ENCODE measurements at places on chromosomes 5 and 9.
A peak's percentile ranks its signal among the peaks of the same experiment; 100 is the strongest.

- DNase-seq, result no peak
Measured at GRCh38 chr5:179267671-179268083, 77.6 kb downstream of the ADAMTS2 start.

DNA sequence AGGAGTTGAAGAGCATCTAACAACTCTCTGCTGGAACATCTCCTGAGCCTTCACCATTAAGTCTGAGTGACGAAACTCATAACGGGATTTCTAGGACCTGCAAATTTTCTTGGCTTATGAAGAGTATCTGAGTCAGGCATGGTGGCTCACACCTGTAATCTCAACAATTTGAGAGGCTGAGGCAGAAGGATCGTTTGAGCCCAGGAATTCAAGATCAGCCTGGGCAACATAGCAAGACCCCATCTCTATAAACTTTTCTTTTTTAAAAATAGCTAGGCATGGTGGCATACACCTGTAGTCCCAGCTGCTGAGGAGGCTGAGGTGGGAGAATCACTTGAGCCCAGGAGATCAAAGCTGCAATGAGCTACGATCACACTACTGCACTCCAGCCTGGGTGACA is 48.8 kb downstream of the EPB41L4B start:
- no peak for DNase-seq

DNA sequence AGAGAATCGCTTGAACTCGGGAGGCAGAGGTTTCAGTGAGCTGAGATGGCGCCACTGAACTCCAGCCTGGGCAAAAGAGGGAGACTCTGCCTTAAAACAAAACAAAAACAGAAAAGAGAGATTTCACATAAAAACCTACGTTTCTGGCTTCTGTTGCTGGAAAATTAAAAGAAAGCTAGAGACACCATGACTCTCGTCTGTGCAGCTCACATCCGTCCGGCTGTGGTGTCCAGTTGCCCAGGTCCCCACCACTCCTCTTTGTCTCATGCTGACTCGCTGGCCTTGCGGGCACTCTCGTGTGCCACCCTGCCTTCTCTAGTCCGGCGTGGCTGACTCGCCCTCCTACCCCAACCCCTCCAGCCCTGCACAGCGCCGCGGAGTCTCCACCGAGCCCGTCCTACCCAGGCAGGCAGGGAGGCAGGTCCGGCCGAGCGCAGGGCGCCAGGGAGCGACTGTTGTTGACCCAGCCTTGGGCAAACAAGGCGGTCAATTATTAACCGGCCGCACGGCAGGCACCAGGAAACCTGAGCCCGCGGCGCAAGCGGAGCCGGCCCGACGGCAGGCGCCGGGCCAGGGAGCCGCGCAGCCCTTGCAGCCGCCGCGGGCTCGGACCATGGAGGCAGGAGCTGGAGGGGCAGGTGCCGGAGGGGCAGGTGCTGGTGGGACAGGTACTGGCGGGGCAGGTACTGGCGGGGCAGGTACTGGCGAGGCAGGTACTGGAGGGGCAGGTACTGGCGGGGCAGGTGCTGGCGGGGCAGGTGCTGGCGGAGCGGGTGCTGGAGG is at the start of gene PRRT1B:
PRRT1B (plus strand) TSS at position 521 of the 783 bp plus-strand sequence; CDS start at position 614, 93 bp downstream.
- peak; percentile 86 for DNase-seq

- no peak for DNase-seq
Measured at GRCh38 chr5:22044229-22044628, 808.9 kb downstream of the CDH12 start.

- no peak for DNase-seq
Measured at GRCh38 chr9:127058011-127058644, 64.3 kb downstream of the ANGPTL2 start.

GRCh38 chr5:131550606-131551005 is 84.4 kb downstream of the RAPGEF6 start:
- DNase-seq, result no peak

DNA sequence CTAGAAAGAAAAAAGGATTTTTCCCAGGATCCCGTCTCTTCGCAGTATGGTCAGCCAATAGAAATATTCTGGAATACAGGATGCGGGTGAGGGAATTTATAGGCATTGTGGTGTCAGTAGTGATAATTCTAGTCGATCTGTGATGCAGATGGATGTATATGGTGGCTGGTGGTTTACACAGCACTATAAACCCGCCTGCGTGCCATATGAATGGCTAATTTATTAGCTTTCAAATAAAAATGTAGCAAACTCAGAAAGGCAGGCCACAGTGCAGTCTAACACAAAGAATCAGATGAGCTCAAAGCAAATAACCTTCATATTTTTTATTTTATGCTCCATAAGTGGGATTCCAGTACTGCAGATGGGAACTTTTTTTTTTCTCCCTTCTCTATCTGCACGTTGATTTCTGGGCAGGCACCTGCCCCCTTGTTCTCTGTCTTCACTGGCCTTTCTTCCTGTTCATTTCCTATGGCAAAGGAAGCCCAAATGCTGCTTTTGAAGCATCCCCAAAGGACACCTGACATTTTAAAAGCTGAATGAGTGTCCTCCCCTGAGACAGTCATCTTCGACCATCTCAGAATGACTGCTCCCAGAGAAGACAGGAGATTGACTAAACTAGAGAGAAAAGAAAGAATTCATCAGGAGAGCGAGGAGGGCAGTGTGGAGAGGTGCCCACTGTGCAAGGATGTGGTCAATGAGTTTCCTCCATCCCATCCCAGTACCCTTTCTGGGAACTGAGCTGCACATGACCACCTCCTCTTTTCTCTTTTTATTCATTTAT is 52.1 kb downstream of the SEMA6A start:
- DNase-seq, result no peak

- no peak for DNase-seq
Measured at GRCh38 chr9:87451149-87451548, 46.5 kb upstream of the DAPK1 start.

- no peak for DNase-seq
Measured at GRCh38 chr5:118832974-118833373, 155.4 kb downstream of the DTWD2 start.

GRCh38 chr9:643966-644365 is 197.5 kb upstream of the DMRT1 start:
- DNase-seq, result no peak

DNA sequence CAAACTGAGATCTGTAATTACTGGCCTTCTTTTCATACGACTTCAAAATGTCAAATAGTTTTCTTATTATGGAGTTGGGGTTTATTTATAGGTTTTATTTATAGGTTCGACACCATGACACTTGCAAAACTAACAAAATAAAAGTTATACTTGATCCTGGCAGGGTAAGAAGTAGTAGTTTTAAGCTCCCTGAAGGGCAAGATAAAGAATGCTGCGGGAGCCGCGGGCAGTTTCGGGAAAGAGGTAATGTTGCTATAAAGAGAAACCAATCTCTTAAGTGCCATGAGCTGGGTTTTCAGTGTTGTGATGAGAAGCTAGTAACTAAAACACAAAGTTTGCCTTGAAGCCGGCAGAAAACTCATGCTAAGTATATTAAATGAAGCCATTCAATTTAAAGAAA is 24.8 kb downstream of the PTPN3 start:
- no peak for DNase-seq

GRCh38 chr5:123154886-123155445 is 65.9 kb downstream of the PRDM6 start:
- DNase-seq, result peak; percentile 13

- DNase-seq, result peak; percentile 9
Measured at GRCh38 chr9:88018101-88018500, 43.8 kb upstream of the CDK20 start.

DNA sequence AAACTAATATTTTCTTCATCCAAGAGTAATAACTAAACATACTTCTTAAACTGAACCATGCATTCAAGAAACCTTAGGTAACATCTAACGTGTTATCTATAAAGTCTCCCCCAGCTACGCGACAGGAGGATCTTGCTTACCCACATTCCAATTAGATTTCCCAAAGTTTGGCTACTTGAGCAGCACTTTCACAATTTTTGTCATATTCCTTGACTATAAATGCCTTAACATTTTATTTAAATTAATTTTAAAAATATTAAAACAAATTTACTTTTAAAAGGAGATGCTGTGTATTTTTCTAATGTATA is 25.3 kb upstream of the IFNE start:
- DNase-seq, result no peak

DNA sequence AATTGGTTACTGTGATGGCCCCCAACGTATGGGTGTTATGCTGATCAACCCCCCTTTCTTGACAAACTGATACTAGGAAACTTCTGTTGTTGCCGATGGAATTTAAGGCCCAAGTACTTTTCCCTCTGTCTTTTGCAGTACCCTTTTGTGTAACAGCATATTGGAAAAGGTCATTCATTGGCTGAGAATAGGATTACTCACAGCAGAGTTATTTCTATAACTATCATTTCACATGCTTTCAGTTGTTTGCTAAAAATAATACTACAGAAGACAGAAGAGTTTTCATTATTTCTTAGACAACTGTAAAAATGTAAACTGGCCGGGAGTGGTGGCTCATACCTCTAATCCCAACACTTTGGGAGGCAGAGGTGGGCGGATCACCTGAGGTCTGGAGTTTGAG is 329.5 kb downstream of the KIAA0825 start:
- no peak for DNase-seq

GRCh38 chr9:134377976-134378375 is 51.7 kb downstream of the RXRA start:
- DNase-seq, result no peak

GRCh38 chr9:110101531-110102161 is 106.3 kb downstream of the C9orf152 start:
- DNase-seq, result no peak

GRCh38 chr9:111986035-111986556 is 89.5 kb downstream of the UGCG start:
- no peak for DNase-seq

GRCh38 chr9:7523426-7524043 is 276.0 kb downstream of the DMAC1 start:
- no peak for DNase-seq

DNA sequence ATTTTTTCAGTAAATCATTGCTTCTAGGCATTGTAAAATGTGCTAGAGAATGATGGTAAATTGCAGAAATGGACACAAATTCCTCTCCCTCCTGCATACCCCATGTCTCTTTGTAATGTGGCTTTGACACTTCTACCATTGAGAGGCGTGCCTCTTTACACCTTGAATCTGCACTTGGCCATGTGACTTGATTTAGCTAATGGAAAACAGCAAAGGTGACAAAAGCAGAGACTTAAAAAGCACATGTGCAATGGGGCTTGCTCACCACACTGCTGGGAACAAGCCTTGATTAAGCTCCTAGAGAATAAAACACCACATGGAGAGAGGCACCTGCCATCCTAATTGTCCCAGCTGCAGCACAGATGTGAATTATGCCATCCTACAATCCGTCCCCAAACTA is 69.9 kb upstream of the NAA35 start:
- no peak for DNase-seq

DNA sequence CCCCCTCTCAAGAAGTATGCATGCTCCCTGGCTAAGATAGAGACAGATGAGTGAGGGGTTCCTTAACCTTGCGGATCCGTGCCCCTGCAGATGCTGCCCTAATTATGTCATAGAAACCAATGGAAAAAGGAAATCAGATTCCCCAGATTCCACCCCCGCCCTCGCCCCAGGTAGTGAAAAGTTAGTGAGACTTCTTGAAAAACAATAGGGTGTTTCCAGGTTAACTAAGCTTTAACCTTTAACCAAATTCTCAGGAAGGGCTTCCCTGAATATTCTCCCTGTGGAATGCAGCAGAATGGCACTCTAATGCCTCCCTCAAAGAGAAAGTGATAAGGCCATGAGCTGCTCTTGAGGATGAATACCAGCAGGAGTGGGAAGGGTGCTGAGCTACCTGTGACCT is 116.0 kb upstream of the RANBP3L start:
- DNase-seq, result peak; percentile 58

DNA sequence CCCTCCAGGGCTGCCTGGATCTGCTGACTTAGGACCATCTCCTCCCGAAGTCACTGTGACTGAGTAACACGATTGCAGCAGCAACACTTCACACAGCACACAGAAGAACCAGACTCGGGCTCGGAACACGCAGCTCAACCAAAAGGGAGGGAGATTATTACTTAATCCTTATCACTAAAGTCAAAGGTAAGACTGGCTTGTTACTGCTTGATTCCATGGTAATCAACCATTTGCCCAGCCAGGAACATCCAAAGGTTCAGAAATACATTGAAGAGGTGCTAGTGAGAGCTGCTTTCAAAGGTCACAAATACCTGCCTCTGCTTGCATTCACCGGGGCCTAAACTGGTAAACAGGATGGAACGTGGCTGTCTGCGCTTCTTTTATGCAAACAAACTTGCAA is 7.7 kb downstream of the FBP1 start:
- DNase-seq, result no peak

GRCh38 chr5:135501965-135502364 is 33.8 kb downstream of the NEUROG1 start:
- no peak for DNase-seq

DNA sequence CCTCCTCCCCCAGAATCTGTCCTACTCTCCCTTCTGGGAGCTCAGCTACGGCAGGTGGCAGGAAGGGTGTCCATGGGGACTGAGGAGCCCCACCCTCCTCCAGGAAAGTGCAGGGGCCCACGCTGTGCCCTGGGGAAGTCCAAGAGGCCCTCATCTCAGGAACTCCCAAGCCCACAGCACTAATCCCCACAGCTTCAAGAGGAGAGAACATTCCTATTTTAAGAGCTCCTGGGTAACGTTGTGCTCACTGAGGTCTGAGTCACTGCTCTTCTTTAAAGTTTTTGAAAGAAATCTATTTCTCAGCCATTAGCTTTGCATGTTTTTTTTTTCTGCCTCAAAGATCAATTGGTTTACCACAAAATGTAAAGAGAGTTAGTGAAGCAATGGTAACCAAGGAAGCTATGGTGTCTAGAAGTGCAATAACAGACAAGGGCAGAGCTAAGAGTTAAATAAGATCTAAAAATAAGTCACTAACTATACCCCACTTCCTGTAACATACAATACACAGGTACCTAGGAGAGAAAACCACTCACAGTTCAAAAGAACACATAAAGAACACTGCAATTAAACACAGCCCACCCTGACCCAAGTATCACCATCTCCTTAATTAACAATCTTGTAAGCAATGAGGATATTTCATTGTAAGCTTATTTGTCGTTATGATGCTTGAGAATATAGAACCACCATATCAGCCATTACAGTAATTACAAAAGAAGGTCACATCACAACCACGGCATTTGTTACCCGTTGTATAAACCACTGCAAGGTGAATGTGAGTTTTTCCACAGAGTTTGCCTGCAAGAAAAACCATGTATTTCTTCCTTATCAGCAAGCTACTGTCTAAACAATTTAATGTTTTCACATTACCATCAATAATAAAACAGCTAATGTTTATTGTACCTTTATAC is 382.3 kb upstream of the SLC30A5 start:
- DNase-seq, result no peak

GRCh38 chr9:73565833-73566465 is 414.3 kb downstream of the ANXA1 start:
- peak; percentile 49 for DNase-seq

GRCh38 chr9:134871697-134872340 is 8.8 kb upstream of the FCN2 start:
- no peak for DNase-seq

DNA sequence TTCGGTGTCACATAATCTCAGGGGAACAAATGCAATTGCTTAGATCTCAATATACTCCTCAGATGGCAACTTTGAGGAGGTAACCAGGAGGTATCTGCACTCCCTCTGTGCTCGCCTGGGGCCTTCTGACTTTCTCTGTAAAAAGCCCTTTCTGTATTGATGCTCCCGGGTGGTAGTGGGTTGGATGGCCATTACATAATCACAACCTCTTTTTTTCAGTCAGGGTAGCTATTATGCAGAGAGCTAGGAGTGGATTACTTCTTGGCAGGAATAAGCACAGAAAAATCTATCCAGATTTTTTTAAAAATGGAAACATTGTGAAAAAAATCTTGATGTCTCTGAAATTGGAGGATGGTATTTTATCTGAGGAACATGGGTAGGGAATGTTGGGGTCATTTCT is 116.6 kb downstream of the SH3GL2 start:
- DNase-seq, result no peak
